ENCODE measurements at places on chromosomes 2 and 18. TPM values are rescaled to one million over a fixed set of nuclear protein-coding genes. Genes with fewer than 3 reads are reported as not detected.

Gene IL36A
- total RNA-seq = not detected

Gene SPP2
- total RNA-seq = not detected

Gene SLC8A1
- 139 TPM for total RNA-seq

Gene COL3A1
- total RNA-seq = 2,175 TPM

Gene SOX11
- 0.13 TPM for total RNA-seq

Gene SPIRE1
- total RNA-seq = 50.7 TPM

Gene KCNIP3
- total RNA-seq = 3.5 TPM

Gene UGT1A10
- total RNA-seq = not detected

Gene TMEM182
- 5.2 TPM for total RNA-seq

Gene WDR33
- 37.6 TPM for total RNA-seq

Gene SCN9A
- not detected for total RNA-seq

Gene HOXD13
- total RNA-seq = 0.13 TPM

Gene PLGLB1
- 2.2 TPM for total RNA-seq

Measured in articular chondrocyte of knee joint (primary cell).